ENCODE measurements at places on chromosomes 13 and 19.

GRCh38 chr13:29476046-29476445, 119.4 kb downstream of the SLC7A1 start:
- DNase-seq = no peak

GRCh38 chr19:13001502-13002165, 6.4 kb downstream of the NFIX start:
- no peak for DNase-seq

DNA sequence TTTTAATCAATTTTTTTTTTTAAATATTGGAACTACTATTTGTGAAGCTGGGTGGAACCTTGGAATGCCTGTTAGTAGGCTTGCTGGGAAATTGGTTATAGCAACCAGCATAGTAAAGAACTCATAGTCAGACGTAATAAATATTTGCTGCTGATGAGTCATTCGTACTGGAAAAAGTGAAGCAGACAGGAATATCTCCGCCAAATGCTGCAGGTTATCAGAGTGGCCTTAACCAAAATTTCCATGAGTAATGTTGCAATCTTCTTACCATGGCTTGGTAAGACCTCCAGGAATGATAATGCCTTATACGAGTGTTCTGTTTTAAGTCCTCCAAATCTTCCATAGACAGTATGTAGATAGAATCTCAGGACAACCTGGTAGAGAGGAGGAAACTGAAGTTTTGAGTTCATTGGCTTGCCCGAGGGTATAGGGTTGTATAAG, 34.2 kb downstream of the MBNL2 start:
- DNase-seq = no peak

GRCh38 chr19:9076901-9077300, 10.0 kb upstream of the OR1M1 start:
- DNase-seq = no peak

DNA sequence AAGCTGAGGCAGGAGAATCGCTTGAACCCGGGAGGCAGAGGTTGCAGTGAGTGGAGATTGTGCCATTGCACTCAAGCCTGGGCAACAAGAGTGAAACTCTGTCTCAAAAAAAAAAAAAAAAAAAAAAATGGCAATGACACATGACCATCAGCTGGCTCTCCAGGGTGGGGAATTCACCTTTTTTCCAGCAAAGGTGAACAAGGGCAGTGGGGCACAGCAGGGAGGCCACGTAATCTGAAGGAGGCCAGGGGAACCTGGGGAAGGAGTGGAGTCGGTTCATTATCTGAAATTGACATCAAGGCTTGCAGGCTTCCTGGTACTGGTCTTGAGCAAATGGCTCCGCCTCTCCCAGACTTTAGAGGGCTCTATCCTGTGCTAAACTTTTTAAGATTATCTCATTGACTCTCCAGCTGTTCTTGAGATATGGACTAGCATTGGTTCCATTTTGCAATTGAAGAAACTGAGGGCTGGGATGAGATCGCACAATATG, 28.1 kb downstream of the KEAP1 start:
- DNase-seq = no peak

- DNase-seq = no peak
These were observed 899 bp downstream of the GIPC3 start for GRCh38 chr19:3586127-3586626.

DNA sequence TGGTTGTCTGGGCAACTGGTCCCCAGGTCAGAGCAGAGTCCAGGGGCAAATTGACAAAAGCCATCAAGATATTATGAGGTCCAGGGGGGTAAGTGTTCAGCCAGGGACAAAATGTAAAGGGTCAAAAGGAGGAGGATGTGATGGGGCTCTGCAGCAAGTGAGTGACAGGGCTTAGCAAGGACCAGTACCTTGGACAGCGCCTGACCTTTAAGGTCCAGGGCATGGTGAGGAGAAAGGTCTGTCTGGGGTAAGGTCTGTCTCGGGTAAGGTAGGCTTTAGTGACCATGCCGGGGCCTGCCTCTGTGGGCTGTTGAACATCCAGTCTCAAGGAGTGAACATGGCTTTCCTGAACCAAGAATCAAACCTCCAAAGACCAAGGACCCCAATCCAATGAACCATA, 6.3 kb upstream of the ZNF358 start:
- DNase-seq = no peak

- DNase-seq = peak; percentile 57
These were observed 19.0 kb upstream of the GPI start for GRCh38 chr19:34345947-34346351.

DNA sequence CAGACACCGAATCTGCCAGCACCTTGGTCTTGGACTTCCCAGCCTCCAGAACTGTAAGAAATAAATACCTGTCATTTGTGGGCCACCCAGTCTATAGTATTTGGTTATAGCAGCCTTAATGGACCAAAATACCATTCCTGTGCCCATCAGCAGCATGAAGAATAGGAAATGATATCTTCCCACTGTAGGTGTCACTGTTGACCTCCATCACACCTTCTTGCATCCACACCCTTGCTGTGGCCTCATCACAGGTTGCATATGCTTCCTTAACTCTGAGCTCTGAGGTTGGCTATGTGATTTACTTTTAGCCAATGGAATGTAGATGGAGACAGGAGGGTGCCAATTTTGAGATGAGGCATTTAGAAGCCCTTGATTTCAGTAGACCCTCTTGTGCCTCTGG, 242.0 kb upstream of the TSHZ3 start:
- DNase-seq = no peak

- peak; percentile 84 for DNase-seq
These were observed 18.6 kb upstream of the LATS2 start for GRCh38 chr13:21079761-21080592.

GRCh38 chr19:51660975-51661600, 14.5 kb upstream of the SIGLEC14 start:
- peak; percentile 75 for DNase-seq

GRCh38 chr19:18319591-18320135, 3.2 kb downstream of the LSM4 start:
- no peak for DNase-seq

GRCh38 chr13:47408546-47409319, 511.9 kb upstream of the HTR2A start:
- DNase-seq = no peak

- no peak for DNase-seq
These were observed 800.4 kb downstream of the DIAPH3 start for GRCh38 chr13:59363313-59363712.

- DNase-seq = no peak
These were observed 34.4 kb upstream of the ZNF808 start for GRCh38 chr19:52492994-52493470.

GRCh38 chr13:30734439-30734838, 904 bp upstream of the ALOX5AP start:
- no peak for DNase-seq

DNA sequence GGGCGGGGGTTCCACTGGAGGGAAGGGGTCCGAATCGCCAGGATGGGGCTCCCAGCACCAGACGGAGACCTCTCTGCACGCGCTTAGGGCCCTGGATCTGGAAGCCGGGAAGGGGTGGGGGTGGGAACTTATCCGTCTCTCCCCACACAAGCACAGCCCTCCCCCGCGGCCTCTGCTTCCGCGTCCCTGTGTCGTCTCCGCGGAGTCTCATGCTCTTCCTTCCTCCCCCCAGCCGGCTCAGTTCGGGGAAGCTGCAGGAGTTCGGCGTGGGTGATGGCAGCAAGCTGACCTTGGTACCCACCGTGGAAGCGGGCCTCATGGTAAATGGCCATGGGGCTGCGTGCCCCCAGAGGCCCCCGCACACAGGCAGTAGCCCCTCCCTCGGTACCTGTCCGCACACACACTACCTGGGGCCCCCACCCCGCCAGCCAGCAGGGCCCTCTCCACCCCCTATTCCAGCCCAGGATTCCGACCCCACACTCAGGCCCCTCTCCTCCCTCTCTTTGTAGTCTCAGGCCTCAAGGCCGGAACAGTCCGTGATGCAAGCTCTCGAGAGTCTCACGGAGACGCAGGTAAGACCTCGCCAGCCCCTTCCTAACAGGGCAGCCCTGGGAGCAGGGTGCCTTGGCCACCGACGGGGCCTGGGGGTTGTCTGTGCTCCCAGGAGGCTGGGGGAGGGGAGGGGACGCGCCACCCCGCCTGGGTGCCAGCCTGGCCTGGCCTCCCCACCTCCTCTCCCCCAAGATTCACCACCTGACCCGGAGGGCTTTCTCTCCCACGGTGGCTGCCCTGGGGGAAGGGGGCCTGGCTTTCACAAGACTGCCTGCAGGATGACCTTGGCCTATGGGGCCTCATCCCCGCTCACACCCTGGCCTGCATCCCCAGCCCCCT, 3.2 kb downstream of the MIDN start:
- DNase-seq = peak; percentile 92

GRCh38 chr13:93539914-93540313, 313.3 kb downstream of the GPC6 start:
- DNase-seq = no peak

- DNase-seq = no peak
These were observed 92.4 kb downstream of the KL start for GRCh38 chr13:33108620-33109019.

GRCh38 chr19:38430931-38431330, 2.6 kb upstream of the RYR1 start:
- DNase-seq = no peak

GRCh38 chr13:110387451-110388107, 80.5 kb downstream of the COL4A2 start:
- peak; percentile 21 for DNase-seq

GRCh38 chr19:24081056-24081455, 5.9 kb upstream of the ZNF254 start:
- no peak for DNase-seq

DNA sequence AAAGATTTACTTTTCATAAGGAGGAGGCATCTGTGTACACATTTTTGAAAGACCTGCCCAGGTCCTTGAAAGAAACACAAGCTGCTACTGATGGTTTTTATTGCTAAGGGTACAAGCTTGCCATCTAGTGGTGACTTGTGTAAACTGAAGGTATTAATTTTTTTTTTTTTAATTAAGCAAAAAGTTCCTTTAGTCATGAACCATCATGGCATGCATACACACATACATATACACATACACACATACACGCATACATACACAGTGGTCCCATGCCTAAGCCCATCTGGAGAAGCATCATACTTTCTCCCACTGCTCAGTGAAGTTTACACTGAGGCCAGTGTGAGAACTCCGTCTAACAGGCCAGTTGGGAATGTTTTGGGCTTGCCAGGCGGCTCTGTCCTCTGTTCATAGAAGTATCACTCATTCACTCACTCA, 312.5 kb downstream of the DCLK1 start:
- no peak for DNase-seq

GRCh38 chr13:105033999-105034398, 1501.5 kb downstream of the EFNB2 start:
- DNase-seq = no peak

DNA sequence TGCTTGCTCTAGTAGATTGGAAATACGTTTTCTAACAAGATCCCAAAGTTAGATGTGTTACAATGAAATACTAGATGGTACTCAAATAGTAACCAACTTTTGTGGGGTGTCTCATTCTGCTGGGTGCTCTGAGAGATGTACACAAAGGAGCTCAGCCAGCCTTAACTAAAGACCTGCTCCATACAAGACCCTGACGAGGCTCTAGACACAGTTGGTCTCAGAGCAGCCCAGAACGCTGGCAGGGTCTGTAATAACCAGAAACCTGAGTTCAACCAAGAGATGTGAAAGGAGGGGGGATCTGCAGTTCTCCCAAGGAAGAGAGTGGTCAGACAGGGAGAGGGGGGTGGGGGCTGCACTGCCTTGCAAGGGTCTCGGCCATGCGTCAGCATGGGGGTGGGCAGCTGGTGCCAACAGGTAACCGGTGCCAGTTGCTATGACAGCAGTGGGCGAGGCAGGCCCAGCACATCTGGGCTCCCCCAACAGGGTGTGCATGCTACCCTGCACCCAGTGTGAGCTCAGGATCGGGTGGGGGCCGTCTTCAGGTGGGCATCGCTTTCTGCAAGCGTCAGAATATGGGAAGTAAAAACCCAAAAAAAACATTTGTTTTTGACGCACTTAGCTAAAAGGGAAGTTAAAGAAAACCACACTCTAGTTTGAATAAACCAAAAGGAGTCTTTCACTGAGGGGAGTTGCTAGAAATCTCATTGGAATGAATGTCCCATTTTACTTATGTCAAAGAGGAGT, 68.0 kb upstream of the GPR183 start:
- peak; percentile 74 for DNase-seq

DNA sequence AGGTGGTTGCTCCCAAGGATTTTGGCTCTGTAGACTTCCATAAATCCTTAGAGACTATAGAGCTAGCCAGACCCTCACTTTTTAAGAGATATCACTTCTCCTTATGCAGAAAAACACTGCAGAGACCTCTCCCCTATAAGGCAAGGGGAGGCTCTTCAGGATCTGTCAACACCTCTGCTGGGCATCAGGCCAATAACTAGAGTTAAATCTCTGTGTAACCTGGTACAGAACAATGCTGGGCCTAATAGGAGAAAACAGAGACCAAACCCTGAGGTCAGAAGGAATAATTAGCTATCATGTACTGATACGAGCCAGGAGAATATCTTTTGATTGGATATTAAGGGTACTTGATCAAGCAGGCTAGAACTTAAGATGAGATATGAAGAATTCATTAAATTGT, 358.5 kb downstream of the TBC1D4 start:
- no peak for DNase-seq

DNA sequence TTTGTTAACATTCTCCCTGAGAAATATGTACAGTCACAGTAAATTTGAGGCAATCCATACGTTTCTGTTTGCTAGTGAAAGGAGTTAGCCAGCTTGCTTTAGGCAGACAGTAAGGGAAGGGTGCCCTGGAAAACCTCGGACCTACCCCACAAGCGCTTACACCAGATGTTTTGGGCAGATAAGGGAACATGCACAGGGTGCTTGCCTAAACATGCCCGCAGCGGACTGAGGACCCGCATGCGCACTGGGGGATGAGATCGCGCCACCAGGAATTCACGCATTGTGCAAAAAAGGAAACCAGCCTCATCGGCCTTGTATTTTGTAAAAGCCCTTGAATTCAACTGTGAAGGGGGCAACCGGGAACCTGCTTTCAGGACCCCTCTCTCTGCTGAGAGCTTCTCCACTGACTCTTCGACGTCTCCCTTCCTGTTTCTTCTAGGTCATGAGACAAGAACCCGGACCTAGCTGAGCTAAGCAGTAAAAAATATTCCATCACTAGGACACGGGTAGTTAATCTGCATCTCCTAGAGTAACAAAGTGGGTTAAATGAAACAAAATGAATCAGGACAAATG, 1399.2 kb upstream of the ATXN8OS start:
- DNase-seq = no peak

GRCh38 chr19:30317403-30317802, 54.8 kb upstream of the ZNF536 start:
- DNase-seq = no peak

GRCh38 chr13:54845351-54845965, 1816.8 kb downstream of the OLFM4 start:
- no peak for DNase-seq

DNA sequence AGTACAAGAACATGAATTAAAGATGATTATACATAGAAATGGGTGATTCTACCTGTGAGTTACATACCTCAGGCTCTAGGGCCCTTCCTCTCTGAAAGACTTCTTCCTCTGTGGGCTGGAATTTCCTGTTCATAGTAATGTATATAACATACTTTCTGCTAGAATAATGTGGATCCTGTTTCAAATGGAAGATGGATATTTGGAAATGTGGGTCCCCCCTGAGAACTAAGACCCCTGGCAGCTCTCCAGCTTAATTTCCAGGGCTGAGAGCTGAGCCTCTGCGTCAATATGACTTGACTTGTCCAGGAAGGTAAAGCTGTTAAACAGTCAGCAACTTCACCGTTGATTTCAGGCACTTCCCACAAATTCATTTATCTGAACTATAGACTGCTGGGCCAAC, 296.3 kb downstream of the NALCN start:
- DNase-seq = no peak
